ENCODE measurements at places on chromosomes 2 and 18.

DNA sequence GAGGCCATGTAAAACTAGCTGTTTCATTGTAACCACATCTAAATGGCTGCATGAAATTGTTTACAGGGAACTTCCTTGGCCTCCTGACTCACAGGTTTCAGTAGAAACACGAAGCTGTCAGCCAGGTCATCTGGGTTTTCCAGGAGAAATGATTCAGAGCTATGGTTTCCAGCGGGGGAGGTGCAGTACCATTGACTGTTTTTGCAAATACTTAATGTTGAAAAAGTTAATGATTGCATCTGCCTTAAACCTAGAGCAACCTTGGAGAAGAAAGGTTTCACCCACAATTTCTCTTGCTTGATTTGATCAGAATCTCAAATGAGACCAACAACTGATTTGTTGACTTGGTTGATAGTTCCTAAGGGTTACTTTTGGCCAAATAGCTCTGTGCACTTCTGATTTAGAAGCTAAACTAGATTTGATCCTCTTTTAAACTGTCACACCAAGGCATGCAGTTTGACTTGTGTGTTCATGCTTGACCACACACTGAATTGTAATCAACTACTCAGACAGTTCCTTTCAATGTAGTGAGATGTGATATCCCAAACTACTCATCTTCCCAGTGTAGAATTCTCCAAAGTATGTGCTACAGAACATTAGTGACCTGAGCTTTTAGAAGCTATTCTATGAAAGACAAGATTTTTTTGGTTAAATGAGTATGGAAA lies 193.5 kb upstream of the CHST9 start:
- DNase-seq = no peak

- no peak for DNase-seq
Measured at GRCh38 chr18:10090668-10091067, 176.9 kb downstream of the VAPA start.

DNA sequence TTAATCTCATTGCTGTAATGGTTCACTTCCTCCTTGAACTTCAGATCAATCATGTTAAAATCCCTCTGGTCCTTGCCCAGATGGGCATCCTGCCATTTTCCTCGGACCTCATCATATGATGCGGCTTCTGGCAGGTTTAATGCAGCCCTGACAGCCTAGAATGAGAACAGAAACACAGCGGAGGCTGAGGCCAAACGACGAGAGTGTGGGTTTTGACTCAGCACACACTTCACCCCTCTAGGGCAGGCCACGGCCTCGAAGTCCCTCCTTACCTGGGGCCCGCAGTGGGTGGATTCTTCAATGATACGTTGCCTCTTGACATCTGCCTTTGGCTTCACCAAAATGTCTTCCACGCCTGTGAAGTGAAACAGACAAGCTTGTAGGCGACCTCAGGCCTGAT lies 56.8 kb downstream of the POLR1A start:
- DNase-seq = no peak

GRCh38 chr2:17791121-17791816 lies 25.0 kb upstream of the MSGN1 start:
- no peak for DNase-seq

GRCh38 chr2:179297927-179298326 lies 33.3 kb upstream of the SESTD1 start:
- DNase-seq = no peak

- DNase-seq = no peak
Measured at GRCh38 chr2:203909261-203909967, 27.1 kb upstream of the ICOS start.

- no peak for DNase-seq
Measured at GRCh38 chr18:49837889-49838288, 24.6 kb upstream of the ACAA2 start.

GRCh38 chr2:216469661-216470060 lies 29.0 kb upstream of the RPL37A start:
- no peak for DNase-seq

DNA sequence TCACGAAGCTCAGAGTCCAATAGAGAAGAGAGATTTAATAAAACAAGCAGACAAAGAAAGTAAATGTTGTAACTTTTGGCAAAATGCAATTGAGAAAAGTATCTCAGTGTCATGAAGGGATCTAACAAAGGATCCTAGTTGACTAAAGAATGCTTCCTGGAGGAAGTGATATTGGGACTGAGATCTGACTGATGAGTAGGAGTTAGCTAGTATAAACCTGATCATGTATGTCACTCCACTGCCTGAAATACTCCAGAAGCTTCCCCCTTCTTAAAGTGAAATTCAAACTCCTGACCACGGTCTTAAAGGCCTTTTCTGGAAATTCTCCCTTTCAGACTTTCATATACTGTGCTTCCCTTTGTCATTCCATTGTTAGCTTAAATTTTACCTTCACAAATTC lies 1102.4 kb upstream of the ZEB2 start:
- no peak for DNase-seq

DNA sequence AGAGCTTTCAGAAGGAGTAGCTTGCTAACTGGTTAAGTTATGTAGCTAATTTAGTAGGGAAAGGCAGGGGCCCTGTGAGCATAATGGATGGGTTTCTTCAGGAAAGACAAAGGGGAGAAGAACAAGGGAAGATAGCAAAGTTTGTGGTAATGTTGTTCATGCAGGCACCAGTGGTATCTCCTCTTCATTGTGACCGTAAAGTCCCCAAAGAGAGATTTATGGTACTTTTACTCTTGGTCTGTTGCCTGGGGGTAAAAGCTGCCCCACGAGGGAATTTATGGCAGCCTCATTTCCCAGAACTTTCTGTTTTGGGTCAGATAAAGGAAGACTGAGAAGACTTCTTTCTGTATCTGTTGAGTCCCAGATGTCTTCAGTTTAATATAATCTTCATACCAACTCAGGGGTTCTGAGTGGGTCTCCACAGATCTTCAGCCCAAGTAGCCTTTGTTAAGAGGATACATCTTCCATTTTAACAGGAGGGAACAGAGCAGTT lies 27.5 kb downstream of the MALT1 start:
- no peak for DNase-seq

- DNase-seq = no peak
Measured at GRCh38 chr2:47696478-47696831, 86.5 kb upstream of the MSH6 start.

GRCh38 chr2:28025123-28025522 lies 134.6 kb downstream of the BABAM2 start:
- no peak for DNase-seq

- no peak for DNase-seq
Measured at GRCh38 chr2:107088156-107088555, 202.2 kb upstream of the ST6GAL2 start.

DNA sequence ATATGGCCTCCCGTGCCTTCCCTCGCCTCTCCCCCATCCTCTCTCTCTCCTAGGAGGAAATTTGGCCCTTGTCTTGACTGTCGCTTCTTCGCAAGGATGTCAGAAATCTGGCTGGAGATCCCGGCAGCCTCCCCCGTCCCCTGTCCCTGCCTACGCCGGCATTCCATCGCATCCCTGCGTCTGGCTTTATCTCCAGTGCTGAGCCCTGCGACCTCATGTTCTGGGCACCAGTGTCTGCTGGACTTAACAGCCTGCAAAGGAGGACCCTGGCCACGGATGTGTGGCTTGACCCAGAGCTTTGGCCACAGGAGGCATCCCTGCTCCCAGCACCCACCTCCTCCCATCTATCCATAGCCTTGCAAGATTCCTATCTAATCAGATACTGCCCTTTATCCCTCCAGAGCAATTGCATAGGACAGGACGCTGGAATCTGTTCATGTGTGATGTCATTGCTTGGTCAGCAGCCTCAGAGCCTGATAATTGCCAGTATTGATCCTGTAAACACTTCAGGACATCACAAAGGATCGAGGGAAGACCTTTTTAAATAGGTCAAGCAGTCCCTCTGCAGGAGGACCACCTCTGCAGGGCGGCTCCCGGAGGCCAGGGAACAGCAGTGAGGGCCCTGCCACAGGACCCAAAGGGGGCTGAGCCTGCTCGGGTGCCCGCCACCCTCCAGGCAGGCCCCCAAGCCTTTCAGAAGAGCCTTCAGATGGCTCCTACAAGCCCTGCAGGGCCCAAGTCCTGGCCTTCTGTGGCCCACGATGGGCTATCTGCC lies 168.2 kb downstream of the TWIST2 start:
- no peak for DNase-seq

DNA sequence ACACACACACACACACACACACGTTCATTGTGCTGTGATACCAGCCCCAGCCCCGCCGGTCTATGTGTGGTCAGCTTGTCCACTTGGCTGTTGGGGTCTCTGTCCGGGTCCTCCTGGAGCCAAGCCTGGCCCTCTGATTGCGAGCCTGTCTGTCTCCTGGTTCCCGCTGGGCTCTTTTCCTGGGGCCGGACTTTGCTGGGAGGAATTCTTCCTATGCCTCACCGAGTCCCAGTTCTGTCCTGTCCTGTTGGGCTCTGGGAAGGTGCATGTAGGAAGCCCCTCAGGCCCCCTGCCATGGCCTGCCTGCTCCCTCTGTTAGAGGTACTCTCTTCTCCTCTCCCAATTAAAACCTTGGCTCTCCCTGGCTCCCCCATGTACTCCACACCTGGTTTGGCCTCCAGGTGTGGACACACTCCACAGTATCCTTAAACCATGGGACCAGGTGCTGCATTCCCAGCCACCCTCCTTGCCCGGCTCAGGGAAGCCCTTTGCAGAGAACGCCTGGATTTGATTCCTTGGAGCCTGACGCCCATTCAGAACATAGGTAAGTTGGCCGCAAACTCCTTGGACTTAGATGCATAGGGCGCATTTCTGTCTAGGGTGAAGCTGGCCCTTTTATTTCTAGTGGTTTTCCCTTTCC lies 42.3 kb downstream of the CABLES1 start:
- DNase-seq = no peak

DNA sequence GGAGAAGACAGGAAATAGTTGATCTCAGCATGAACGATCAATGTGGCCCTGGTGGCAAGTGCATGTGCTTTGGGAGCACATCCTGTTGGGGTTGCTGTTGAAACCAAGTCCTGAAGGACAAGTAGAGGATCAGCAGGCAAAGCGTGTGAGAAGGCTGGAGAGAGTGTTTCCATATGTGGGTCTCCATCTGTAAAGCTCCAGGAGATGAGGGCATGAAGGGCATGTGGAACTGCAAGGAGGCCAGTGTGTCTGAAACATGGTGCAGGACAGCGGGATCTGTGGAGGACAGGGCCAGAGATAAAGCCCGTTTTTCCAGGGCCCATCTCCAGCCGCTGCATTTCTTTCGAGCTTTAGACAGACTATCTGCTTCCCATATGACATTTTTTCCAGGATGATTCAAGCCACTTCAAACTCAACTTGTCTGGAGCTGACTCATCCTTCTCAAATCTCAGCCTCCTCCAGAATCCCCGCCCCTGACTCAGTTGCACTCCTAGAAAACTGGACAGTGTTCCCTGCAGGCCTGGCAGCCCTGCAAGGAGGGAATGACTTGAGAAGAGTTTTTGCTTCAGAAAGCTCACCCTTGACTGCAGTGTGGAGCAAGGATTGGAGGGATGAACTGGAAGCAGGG lies 226.1 kb downstream of the VAPA start:
- DNase-seq = no peak

GRCh38 chr2:227186751-227187150 lies 22.3 kb downstream of the COL4A3 start:
- no peak for DNase-seq

DNA sequence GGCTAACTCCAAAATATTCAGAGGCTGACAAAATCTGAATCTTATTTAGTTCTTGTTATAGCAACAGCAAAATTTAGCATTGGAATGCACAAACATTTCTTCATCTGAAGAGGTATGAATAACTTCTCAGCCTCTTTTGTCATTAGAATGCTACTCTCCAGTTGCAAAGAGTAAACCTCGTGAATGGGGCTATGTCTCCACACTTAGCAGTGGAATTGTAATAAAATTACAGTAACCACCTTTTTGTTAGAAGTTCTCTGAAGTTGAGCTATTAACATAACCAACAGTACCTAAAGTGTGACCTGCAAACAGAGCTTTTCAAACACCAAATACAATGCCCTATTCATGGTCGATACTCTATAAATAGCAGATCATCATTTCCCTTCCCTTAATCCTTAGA lies 50.2 kb upstream of the GALNT3 start:
- DNase-seq = no peak

DNA sequence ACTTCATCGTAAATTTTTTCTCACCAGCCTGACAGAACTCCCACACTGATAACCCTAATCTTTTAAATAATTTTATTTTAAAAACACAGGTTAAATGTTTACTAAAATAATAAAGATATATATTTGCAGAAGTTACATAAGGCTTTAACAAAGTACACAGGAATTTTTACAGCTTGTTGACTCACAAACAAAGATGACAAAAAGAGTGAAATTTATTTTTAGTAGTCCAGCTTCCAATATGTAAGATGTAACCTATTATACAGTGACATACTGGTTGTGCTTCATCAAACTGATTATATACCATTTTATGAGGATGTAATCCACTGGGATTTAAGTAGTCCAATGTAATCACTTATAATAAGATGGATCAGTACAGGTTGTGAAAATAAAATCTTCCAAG lies 348.9 kb upstream of the SLC39A10 start:
- no peak for DNase-seq

GRCh38 chr2:195633974-195634373 lies 23.1 kb upstream of the SLC39A10 start:
- DNase-seq = no peak

DNA sequence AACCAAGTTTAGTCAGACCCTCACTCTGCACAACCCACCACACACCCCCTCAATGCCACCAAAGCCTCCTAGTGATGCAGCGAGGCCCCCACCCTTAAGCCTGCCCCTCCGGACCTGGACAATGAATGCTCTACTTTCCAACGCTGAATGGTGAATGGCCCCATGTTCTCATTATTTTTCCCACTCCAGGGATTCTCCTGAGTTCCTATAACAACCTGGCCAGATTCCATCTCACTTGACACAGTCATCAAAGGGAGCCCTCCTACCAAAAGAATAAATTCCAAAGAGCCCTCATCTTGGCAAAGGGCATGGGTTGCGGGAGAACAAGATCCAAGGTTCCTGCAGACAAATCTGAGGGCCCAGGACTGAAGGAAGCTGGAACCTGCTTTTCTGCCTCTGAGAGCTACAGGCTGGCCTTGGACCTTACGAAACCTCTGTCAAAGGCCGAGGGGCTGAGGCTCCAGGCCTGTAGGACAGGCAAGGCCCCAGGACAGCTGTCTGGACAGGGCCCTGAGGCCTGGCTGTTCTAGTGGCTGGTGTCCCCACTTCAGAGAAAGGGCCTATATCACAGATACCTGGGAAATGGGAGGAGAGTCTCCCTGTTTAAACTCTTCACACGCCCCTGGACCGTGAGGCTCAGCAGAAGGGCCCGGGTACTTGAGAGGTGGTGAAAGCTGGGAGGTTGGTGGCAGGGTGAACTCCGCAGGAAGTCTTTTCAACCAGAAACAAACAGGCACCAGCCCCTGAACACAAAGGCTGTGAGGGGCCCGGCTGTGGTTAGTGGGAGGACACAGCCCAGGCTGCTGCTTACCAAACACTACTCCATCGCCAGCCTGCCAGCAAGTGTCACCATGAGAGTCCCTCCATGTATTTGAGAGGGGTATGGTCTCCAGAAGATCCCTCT lies 27.3 kb downstream of the SFXN5 start:
- DNase-seq = no peak
